GM04504 (cell line): ENCODE measurements at places on chromosomes 1 and 21.

DNA sequence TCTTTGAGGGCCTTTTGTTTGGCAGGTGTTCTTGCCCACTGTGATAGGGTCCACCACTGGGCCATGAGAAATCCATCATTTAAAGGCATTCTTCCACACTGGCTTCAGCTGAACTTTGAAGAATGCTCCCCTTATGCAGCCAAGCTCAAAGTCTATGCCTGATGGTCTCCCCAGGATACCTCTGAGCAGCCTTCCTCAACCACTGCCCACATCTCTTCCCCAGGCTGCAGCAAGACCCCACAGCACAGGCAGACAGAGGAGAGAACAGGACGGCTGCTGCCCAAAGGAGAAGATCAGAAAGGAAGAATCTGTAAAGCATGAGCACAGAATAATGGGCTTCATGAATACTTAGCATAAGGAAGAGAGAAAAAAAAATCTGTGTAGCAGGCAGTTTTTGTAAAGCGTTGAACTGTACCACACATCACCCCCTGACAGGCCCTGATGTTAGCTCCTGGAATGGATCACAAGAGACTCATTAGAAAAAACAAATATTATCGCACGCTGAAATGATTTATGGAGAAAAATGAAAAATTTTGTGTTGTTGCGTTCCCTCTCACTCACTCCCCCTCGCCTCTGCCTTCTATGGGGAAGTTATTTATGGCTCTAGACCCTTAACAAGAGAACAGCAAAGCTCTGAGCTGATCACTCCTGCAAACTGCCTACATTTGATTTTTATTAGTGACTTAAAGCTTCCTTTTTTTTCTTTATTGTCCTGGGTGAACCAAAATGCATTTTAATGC, 134.1 kb downstream of the TMEM53 start:
- no peak for DNase-seq

- no peak for DNase-seq
These were observed 51.7 kb downstream of the RASSF5 start for GRCh38 chr1:206558794-206559671.

- no peak for DNase-seq
These were observed 14.5 kb downstream of the HHAT start for GRCh38 chr1:210342986-210343780.

DNA sequence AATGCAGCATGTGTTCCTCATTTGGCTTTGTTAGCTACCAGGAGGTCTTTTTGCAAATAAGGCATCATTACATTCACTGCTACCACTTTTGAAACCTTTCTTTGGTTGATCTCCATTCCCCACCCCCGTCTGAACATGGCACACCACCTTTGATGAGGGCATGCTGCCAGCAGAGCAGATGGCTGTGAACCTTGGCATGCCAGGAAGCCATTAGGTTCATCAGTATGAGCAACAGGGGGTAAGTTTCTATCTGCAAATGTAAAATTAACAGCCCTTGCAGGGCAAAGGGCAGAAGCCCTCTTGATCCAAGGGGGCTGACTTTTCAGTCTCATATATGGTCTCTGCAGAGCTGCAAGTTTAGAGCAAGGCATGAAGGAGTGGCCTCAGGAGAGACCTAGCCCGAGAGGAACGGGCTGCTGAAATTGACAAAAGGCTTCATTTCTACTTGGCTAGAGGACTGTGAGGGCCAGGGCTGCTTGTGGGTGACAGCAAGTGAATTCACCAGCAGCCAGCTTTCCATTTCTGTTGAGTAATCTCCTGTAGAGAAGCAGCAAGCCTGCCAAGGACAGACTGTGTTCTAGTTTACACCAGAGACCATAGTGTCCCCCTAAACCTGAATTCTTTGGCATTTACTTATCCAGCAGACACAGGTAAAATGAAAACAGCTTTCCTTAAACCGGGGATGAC, 127.9 kb downstream of the ZNF326 start:
- no peak for DNase-seq

DNA sequence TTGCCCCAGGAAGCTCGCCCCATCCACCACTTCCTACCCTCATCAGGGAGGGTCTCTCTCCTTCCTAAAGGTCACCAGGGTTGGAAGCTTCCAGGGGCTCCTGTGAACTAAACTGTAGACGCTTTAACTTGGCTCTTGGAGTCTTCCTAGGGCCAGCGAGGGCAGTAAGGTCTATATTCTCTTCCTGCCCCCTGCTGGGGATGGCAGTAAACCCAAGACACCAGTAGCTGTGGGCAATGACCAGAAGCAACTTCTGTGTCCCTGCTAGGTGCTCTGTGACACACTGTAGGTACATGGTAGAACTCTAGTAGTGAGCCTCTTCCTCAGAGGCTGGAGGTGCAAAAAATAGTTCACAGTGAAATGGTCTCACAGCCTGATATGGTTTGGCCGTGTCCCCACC, 30.0 kb downstream of the KCND3 start:
- no peak for DNase-seq

DNA sequence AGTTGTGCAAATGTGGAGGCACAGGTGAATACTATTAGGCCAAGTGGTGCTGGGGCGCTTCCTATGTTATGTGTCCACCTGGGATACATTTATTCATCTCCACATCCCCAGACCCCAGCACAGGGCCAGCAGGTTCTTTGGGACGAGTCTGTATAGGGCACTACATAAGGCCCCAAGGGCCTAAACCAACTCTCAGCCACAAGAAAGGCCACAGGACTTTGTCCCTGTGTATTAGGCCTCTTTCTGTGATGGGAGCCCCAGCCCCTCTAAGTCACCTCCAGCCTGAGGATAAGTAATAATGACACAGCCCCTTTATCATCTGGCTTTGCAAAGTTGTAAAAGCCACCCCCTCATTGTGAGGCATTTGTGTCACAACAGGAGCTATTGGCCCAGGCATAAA, 79.2 kb upstream of the CD1D start:
- no peak for DNase-seq

DNA sequence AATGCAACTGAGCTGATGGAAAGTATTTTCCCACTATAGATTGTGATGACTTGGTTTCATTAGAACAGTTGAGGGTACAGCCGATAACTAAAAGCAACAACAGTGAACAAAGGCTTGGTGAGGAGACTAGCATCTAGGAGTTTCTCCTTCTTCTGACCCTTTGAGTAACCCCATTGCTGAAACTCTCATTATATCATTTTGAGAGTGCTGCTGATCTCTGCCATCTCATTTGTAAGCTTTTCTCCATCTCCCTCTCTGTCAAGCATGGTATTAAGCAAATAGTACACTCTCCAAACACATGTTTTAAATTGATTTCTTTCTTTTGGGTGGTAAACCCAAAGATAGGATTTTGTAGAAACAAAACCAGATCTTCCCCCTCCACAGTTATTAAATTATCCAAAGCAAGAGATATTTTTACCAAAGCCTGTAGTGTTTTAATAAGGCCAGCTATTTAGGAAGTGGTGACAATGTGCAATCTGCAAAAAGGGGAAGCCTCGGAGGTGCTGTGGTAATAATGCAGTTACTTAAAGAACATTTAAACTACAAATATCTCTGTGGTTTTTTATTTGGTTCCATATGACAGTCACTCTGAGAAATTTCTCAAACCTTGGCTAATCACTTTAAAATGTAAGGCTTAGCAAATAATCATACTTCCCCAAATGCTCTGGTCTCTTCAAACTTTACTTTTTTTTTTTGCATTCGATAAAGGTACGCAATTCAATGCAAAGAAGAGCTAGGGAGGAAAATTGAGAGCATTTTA, 287.5 kb downstream of the HLX start:
- DNase-seq, result no peak

- no peak for DNase-seq
These were observed 78.2 kb downstream of the DTL start for GRCh38 chr1:212113706-212114105.

- no peak for DNase-seq
These were observed 2.1 kb downstream of the SIPA1L2 start for GRCh38 chr1:232627645-232628334.

GRCh38 chr1:113991467-113991997, 12.3 kb downstream of the OLFML3 start:
- no peak for DNase-seq

- no peak for DNase-seq
These were observed 7.9 kb downstream of the RNU5D-1 start for GRCh38 chr1:44723064-44723463.

GRCh38 chr1:199687321-199687720, 340.2 kb upstream of the NR5A2 start:
- DNase-seq, result no peak

- no peak for DNase-seq
These were observed 151.5 kb downstream of the CLEC20A start for GRCh38 chr1:178345238-178345637.

GRCh38 chr1:207264663-207265252, 56.7 kb upstream of the CD55 start:
- DNase-seq, result no peak

DNA sequence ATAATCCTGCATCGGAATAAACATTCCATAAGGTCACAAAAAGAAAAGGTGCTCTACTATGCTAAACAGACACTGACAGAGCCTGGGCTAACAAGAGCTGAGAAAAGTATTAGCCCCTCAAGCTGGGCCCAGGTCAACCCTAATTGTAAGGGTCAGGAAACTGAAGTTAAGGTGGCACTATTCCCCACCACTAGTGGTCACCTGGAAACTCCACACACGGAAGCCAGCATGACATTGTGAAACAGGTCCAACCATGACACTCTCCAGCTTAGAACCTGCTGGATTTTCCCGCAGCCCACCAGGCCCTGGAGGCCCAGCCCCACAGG, 1.2 kb downstream of the PTTG1IP start:
- no peak for DNase-seq

- DNase-seq, result no peak
These were observed 68.4 kb upstream of the EDEM3 start for GRCh38 chr1:184823080-184823479.
